Fibroblast of pulmonary artery (primary cell): ENCODE measurements at places on chromosomes 6 and 20.

- no peak for DNase-seq
Measured at GRCh38 chr6:152394303-152394702, 242.9 kb downstream of the SYNE1 start.

GRCh38 chr20:35508493-35509218 is 20.8 kb downstream of the C20orf173 start:
- no peak for DNase-seq

- no peak for DNase-seq
Measured at GRCh38 chr6:111982681-111983080, 71.2 kb upstream of the CCN6 start.

DNA sequence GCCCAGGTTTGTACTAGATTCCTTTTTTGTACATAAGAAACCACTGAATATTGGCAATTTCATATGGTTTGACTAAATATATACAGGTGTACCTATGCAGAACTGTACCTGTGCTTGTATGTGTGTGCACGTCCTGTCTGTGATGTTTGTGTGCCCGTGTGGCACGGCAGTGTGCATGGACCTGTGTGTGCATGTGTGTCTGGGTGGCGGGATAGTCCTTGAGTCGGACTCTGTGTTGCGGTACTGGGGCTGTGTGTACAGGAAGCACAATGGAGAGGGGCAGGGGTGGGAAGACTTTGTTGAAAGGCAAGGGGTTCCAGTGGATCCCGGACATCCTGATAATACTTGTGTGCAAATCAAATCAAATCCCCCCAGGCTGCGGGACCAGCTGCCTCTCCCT is 3.4 kb upstream of the FAM83C start:
- no peak for DNase-seq

- DNase-seq, result no peak
Measured at GRCh38 chr6:149043476-149044130, 273.9 kb upstream of the TAB2 start.

DNA sequence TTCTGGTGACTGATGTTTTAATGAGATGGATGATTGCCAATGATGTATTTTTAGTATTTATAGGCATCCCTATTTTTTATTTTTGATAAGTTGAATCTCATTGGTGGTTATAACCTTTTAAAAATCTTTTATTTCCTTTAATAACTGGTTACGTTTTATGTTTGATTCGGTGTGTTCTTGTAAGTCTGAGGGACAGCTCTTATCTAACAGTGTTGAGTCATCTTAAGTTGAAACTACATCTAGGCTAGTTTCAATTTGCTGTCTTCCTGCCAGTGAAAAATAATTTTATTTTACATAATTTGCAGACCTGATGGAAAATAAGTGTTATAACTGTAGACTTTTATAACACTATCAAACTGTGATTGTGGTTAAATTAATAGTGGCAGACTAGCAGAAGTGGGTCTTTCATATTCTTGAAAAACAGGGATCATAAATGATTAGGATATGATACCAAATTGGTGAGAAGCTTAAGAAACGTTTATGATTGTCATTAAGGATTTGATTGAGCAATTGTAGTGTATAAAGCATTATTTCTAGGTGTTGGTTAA is 4.6 kb downstream of the AFDN start:
- DNase-seq, result peak; percentile 41

DNA sequence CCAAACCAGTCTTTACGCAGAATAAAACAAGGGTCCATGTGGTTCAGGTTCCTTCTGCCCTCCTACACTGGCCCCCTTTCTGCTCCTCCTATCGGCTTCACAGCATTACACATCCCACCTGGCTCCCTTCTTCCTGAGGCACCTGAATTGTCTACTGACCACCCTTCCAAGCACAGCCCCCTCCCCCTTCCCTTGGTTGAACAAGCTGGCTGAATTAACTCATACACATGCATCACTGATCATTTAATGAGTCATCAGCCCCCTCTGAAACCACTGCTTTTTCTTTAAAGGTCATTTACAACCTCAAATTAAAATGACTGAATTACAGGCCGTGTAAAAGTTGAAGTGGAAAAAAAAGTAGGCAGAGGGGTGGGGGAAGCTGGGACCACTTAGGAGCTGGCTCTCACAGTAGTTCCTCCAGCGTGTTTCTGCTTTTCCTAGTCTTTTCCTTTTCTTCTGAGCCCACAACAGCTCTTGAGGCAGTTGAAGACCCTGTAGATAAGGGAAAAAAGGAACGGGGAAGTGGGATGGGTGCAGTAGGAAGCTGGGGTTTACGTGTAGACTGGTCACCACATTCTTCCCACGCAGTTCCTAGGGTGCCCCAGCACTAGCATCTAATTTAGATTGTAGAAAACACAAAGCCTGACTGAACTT is 67.6 kb downstream of the FYN start:
- DNase-seq, result no peak

GRCh38 chr6:142716097-142716496 is 228.9 kb downstream of the HIVEP2 start:
- DNase-seq, result no peak

- no peak for DNase-seq
Measured at GRCh38 chr6:121627761-121628160, 192.3 kb downstream of the GJA1 start.

- DNase-seq, result no peak
Measured at GRCh38 chr6:15586503-15586902, 76.3 kb downstream of the DTNBP1 start.

DNA sequence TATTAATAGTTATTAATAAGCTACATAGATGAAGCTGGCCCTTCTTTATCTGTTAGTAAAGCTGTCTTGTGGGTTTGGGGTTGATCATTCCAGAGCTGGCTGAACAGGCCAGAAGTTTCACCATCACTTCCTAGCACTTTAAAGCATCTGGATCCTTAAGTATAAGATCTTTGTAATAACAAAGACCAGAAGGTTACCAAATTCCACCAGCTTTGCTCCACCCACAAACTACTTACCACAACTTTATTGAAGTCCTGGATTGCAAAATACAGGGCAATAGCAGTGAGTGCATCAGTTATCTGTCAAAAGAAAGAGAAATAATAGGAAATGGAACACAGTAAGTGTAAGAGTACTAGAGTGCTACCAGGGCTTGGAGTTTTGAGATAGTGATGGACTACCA is 33.0 kb downstream of the PIGU start:
- DNase-seq, result peak; percentile 92

GRCh38 chr6:30821862-30822784 is 62.2 kb upstream of the DDR1 start:
- peak; percentile 70 for DNase-seq

DNA sequence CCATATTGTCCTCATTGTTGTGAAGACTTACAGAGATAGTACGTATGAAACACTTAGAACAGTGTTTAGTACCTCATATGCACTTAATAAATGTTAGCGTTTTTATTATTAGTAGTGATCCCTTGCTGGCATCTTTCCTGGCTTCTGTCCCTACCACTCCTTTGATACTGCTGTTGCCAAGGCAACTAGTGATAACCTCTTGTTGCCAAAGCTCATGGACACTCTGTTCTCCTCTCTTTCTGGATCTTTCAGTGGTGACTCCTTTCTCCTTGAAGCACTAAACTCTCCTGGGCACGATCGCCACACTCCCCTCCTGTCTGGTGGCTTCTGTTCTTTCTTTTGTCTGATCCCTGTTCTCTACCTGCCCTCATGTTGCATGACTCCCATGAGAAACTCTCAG is 83.5 kb downstream of the FOXO3 start:
- no peak for DNase-seq

DNA sequence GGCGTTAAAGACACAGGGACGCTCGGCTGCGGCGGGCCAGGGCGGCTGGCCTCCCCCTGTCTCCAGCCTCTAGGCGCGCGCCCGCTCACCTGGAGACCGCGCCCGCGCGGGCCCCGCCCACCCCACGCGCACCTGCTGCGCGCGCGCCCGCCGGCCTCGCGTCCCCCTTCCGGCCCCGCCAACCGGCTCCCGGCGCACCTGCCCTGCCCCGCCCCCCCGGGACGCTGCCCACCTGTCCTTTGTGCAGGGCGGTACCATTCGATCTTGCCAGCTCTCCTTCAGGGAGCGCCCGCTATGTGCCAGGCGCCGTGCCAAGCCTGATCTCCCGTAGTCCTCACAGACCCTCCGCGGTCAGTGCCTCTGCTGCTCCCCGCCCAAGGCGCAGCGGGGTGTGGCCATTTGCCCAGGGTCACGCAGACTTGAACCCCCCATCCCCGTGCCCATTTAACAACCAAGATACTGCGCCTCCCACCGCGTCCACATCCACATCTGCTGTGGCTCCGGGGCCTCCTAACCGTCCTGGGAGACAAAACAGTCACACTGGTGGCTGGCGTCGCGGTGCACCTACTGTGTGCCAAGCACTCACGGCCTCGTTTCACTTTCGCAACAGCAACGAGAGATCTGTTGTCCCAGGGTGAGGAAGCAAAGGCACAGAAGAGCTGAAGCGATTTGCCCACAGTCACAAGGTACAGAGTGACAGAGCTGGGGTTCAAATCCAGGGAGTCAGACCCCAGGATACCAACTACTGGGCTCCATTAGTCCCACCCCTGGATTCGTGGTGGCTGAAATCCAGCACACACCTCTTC is 48.1 kb downstream of the NOL4L start:
- no peak for DNase-seq

GRCh38 chr6:121309768-121310469 is 24.4 kb downstream of the TBC1D32 start:
- peak; percentile 61 for DNase-seq
